Stimulated activated CD8-positive, alpha-beta memory T cell treated with anti-CD3 and anti-CD28 coated beads, Interleukin-4, amount 100 ng/mL, for 48 hours (primary cell): ENCODE measurements at places on chromosomes 3 and 15.

DNA sequence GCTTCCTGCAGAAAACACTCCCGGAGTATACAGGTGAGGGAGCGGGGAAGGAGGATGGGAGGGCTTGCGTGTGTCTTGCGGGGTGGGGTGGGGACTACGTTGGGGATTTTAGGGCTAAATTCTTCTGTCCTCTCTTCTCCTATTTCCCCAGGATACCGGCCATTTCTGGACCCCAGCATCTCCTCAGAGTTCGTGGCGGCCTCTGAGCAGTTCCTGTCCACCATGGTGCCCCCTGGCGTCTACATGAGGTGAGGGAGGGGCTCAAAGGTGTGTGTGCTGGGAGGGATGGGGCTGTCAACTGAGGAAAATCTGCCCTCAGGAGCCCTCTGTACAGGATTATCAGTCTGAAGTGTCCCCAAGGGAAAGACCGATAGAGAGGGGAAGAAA lies 6.6 kb downstream of the DUOX1 start:
- peak; percentile 45 for DNase-seq

- DNase-seq = no peak
These were observed 574.7 kb upstream of the ADAMTS9 start for GRCh38 chr3:65262548-65262947.

- DNase-seq = no peak
These were observed 48.3 kb upstream of the PRR20G start for GRCh38 chr3:127336101-127336500.

- DNase-seq = no peak
These were observed 24.8 kb downstream of the CCDC80 start for GRCh38 chr3:112615989-112616731.

DNA sequence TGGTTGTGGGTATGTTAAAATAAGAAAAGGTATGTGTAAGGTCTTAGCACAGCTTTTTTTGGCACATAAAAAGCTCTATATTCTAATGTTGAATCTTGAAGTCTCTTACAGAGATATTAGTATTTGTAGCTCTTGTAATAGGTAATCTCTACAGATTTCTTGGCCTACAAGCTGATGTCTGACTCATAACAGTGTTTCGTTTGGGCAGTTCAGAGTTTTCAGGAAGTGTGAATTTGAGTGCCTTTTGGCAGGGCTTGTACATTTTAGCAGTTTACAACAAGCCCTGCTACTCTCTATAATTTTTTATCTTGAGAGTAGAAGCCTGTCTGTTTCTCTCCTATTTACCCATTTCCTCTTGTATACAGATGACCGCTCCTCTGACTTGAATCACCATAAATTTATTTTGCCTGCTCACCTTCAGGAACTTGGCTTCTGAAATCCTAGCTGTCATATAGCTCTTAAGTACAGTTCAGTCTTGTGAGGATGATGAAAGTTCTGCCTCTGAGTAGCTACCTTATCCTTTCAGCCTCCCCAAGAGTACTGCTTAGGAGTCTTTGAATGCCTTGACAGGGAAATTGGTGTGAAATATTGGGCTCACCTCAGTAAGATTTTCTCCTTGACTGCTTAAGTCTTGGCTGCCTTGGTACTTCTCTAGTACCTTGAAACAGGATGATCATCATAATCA lies 419.9 kb upstream of the RARB start:
- DNase-seq = no peak

DNA sequence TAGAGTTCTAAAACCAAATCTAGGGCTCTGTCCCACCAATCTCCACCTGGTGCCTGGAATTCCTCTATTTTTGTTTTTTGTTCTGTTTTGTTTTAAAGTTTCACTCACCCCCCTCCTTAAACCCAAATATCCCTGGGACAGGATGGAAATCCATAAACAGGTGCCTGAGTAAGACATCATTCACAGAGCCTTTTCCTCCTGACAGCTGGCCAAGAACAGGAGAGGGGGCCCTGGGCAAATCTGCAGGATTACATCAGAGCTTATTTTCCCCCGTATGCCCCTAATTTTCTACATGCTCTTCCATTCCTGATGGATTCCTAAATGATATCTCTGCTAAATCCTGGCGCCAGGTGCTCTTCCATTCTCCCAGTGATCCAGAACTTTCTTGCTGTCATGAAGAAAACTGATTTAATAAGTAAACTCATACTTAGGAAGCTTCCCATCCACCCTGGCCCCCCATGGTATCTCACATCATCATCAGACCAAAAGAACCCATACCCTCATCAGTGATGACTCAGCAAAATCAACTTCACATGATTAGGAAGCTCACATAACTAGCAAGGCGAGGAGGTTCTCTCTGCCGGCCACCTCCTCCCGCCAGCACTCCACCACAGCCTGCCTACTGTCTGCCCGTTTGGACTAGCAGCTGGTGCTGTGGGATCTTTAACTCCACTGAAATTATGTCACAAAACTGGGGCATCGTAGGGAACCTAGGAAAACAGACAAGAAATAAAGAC lies 61.0 kb downstream of the LIPC start:
- no peak for DNase-seq

DNA sequence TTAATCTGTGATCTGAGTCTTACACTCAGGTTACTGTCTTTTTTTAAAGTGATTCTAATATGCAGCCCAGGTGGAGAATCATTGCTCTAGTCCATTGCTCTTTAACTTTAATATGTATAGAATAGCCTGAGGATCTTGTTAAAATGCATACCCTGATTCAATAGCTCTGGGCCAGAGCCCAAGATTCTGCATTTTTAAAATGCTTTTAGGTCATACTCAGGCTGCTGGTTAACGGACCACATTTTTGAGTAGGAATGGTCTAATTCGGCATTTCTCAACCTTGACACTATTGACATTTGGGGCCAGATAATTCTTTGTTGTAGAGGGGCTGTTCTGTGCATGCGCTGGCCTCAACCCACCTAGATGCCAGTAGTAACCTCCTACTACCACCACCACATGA lies 20.9 kb upstream of the FSTL1 start:
- DNase-seq = no peak

GRCh38 chr3:105367063-105367405 lies 325 bp downstream of the ALCAM start:
- peak; percentile 57 for DNase-seq

DNA sequence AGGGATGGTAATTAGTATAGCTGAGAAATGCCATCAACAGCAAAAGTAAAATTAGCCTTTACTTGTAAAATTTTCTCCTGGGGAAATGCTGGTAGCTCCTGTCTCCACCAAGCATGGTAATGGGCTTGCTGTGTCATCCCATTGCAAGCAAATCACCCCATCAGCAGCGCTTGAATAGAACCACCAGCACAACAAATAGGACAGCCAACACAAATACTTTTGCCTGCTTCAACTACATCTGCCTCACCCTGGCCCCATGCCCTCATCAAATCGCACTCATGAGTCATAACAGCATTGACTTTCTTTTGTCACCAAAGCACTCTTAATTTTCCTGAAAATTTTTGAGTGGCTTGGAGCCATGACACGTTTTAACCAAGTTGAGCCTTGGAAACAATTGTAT lies 52.6 kb downstream of the ERC2 start:
- no peak for DNase-seq

GRCh38 chr3:14300721-14301399 lies 101.5 kb upstream of the SLC6A6 start:
- DNase-seq = no peak

- no peak for DNase-seq
These were observed 22.4 kb upstream of the TGFBR2 start for GRCh38 chr3:30583973-30584372.

GRCh38 chr3:11653298-11654055 lies 9.8 kb upstream of the VGLL4 start:
- DNase-seq = no peak

DNA sequence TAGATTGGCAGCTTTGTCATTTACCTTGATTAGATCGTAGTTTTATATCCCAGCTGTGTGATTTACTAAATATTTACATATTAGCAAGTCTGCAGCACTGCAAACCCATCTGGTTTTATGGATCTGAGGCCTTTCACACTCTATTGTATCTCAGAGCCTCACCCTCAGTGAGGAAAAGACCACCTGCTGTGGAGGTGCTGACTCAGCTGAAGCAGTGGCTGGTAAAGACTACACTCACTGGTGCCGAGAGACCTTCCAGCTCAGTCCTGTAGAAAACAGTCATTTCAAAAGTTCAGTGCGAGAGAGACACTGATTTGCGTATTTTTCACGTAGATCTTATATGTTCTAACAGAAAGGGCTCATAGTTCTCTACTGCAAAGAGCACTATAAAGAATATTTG lies 307.8 kb upstream of the TPM1 start:
- DNase-seq = no peak
